ENCODE measurements at places on chromosomes 12 and 14.

DNA sequence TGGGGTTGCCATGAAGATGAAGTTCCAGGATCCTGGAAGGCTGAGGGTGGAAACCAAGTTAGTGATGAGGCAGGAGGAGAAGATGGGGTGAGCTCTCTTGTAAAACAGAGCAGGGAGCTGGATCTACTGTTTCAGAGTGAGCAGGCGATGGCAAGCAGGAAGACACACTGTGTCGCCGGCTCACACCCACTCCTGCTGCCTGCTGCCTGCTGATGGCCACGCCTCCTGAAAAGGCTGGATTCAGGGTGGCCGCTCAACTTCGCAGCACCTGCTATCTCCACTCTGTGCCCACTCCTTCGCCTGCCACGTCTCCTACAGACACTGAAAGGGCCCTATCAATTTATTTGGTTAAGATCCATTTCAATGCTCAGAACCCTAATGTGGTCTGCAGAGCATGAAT lies 96.1 kb downstream of the RBM19 start:
- DNase-seq, result no peak

DNA sequence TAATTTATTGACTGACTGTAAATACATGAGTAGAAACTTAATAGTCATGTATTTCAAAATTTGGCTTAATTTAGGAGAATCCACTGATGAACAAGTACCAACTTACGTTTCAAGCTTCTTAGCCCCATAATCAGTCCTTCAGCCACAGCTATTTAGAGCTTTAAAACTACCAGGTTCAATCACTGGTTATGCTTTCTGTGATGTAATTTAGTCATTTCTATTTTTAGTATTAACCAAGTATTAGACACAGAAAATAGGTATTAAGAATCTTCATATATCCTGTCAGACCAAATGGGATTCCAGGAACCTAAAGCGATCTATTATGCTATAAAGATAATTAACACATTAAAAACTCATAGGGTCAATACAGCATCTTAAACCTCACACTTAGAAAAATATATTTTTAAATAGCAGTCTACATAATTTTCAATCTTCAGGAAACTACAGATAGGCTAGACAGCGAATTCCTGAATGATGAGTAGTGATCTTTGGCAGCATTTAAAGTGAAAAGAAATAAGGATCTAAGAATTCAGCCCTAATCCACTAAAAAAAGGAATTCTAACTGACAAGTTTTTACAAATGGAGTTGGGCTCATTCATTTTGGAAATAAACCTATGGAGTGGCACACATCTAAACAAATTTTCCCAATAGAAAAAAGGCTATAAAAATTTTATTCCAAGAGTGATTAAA lies 51.5 kb downstream of the ZC3H14 start:
- DNase-seq, result peak; percentile 64

DNA sequence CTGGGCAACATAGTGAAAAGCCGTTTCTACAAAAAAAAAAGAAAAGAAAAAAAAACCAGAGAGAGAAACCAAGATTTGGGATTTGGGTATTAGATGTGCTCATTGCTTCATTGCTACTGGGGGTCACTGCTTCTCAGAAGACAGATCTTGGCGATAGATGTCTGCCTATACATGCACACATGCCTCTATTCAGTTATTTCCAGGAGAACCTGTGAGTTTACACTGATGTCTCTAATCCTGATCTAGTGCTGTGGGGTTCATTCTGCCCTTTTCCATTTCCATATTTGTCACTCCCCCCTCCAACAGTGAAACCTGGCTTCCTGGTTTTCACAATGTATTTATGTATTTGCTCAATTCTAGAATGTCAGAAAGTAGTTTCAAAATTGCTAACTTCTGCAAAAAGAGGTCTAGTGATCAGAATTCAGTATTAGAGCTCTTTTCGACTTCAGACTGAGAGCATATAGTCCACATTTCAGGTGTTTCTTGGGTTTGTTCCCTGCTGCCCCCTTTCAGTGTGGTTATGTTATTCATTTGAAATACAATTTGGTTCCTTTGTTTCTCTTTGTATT lies 111.0 kb downstream of the SLC25A47 start:
- DNase-seq, result no peak

DNA sequence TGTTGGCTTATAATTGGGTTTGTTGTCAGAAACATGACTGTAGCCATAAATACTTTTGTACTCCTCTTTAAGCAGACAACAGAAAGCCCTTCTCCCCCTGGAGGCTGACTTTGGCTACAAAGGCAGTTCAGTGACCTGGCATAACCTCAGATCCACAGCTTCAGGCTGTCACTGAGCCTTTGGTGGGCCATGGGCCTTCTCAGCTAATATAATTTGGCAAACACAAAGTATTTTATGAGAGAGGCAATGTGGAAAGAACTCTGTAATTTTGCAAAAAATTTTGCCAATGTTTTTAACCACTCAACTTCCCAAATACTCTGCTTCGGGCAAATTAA lies 15.5 kb upstream of the MGP start:
- DNase-seq, result no peak

DNA sequence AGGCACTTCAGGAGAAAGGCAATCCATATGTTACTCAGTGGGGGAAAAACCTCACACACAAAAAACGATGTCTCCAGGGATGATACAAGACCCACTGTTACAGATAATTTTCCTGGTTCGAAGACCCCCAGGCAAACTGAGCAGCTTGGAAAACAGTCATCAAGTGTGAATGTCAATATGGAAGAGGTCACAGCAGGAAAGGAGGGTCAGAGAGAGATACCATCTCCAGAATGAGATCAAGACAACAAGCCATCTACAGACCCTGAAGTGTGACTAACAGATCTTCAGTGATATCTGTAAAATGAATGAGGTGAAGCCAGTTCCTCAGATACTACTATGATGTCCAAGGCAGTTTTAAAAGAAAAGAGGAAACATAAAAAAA lies 28.6 kb downstream of the GNS start:
- DNase-seq, result peak; percentile 17

DNA sequence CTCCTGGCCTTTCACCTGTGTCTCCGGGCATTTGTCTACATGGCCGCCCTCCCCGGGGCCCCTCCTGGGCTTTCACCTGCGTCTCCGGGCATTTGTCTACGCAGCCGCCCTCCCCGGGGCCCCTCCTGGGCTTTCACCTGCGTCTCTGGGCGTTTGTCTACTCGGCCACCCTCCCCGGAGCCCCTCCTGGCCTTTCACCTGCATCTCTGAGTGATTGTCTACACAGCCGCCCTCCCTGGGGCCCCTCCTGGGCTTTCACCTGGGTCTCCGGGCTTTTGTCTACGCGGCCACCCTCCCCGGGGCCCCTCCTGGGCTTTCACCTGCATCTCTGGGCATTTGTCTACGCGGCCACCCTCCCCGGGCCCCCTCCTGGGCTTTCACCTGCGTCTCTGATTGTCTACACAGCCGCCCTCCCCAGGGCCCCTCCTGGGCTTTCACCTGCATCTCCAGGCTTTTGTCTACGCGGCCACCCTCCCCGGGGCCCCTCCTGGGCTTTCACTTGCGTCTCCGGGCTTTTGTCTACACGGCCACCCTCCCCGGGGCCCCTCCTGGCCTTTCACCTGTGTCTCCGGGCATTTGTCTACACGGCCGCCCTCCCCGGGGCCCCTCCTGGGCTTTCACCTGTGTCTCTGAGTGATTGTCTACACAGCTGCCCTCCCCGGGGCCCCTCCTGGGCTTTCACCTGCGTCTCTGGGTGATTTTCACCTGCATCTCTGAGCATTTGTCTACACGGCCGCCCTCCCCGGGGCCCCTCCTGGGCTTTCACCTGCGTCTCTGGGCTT lies 68.0 kb upstream of the GALNT9 start:
- DNase-seq, result no peak

GRCh38 chr12:10614056-10614370 lies 604 bp upstream of the MAGOHB start:
- DNase-seq, result peak; percentile 22
